GM12878 (cell line): ENCODE measurements at places on chromosomes 3 and 15.

DNA sequence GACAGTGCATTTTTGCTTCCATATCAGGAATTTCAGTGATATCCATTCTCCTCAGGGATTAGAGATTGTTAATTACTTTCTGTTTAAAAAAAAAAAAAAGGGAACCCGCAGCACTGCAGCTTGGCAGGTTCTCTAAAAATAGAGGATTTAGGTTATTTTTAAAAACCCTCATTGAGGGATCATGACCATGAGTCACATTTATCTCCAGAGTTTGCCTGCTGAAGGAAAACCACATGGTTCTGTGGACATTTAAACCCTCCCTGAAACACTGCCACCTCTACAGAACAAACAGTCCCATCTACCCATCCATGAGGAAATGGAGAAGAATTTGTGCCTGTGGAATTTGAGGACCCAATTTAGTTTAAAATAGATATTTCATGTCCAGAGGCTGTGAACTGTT is 66.2 kb upstream of the UBE2E1 start:
- no peak for DNase-seq

DNA sequence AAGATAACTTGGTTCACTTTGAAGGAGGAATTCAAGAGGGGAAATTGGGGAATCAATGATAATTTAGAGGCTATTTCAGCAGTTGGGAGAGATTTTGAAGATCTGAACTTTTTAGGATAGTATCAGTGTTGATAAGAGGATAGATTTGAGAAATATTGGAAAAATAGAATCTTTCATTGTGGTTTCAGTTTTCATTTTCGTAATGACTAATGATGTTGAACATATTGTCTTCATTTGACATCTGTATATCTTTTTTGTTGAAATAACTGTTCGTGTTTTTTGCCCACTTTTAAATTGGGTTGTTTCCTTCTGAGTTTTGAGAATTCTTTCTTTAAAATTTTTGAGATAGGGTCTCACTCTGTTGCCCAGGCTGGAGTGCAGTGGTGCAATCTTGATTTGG is 21.1 kb downstream of the ECT2 start:
- no peak for DNase-seq

DNA sequence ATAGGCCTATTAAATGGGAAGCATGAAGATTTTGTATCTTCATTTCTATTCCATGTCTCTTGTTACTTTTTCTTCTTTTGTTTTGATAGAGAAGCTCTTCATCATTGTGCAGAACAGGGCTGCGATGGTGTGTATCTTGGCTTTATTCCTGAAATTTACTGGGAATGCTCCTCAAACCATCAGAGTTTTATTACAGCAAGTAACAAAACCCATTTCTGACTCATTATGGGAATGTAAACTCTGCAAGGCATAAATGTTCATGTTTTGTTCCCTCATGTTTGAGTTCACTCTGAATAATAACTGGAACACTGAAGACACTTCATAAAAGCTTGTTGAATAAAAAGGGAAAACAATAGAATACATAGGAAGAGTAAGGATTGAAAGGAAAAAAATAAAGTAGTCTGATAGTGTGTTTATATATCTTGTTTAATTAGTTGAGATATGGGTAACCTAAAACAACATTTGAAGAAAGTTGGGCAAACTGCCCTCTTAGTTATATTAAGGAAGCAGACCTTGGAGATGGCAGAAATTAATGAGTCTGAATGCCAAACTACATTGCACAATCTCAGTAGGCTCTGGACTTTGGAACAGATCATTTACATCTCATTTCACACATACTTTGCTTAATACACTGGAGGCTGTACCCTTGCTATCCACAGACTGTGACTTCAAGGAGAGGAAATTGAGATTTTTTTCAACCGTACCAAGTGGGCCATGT is 521.5 kb downstream of the GRM7 start:
- DNase-seq, result no peak

DNA sequence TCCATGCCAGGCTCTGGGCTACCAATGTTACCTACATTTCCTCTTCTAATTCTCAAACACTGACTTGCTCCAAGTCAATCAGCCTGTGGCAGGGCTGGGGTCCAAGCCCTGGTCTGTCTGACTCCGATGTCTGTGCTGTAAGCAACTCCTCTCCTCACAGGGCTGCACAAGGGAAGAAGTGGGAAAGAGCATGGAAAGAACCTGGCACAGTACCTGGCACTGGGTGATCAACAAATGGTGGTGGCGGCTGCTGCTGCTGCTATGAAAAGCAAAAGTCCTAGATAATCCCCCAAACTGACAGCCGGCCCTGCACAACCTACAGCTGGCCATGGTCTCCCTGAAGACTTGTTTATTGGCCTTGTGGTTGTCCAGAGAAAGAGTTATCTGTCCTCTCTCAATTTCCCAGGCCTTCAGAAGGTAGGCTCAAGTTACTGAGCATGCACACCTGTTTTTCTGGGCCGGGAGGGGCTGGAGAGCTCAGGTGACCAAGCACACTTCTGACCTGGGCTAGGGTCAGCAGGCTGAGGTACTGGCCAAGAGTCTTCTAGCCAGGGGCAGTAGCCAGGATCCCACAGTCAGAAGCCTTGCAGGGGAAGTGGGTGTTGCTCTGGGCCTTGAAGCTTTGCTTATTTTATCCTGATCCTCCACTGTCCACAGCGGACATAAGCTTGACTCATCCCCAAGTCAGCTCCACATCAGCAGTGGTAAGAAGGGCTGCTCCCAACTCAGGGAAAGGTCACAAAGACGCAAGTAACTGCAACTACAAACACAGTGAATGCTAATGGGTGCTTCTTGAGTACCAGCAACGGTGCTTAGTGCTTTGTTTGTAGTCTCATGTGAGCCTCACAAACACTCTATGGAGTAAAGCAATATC is 35.3 kb upstream of the KY start:
- DNase-seq, result no peak

- no peak for DNase-seq
These were observed 15.1 kb downstream of the XXYLT1 start for GRCh38 chr3:195255571-195256501.

GRCh38 chr15:48643206-48643605 is 2.3 kb downstream of the FBN1 start:
- no peak for DNase-seq

- DNase-seq, result no peak
These were observed 39.6 kb upstream of the TBC1D23 start for GRCh38 chr3:100221159-100221558.

- no peak for DNase-seq
These were observed 104.4 kb upstream of the UBE3A start for GRCh38 chr15:25543196-25543595.

- no peak for DNase-seq
These were observed 113.2 kb upstream of the NLGN1 start for GRCh38 chr3:173284301-173284700.

- no peak for DNase-seq
These were observed 29.5 kb upstream of the ULK4 start for GRCh38 chr3:41991437-41991836.

GRCh38 chr3:62574266-62574898 is 201.0 kb upstream of the FEZF2 start:
- DNase-seq, result no peak

GRCh38 chr15:60396560-60396957 is 1.2 kb downstream of the ANXA2 start:
- no peak for DNase-seq

- DNase-seq, result no peak
These were observed 1134.8 kb downstream of the ROBO1 start for GRCh38 chr3:78632925-78633553.

DNA sequence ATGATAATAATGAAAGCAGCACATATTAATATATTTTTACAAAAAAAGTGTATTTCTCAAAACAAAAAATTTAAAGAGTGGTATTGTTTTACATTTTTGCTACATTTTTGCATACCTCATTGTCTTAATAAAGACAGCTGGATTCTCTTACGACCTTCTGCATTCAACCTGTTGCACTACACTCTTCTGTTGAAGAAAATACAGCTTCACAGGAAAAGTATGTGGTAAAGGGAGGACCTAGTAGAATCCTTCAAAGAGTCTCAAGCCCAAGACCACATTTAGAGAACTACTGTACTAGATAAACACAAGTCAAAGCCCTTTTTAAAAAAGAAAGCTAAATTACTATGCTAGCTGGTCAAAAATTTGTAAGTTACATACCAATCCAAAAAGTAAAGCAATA is 7.9 kb downstream of the ZNF280D start:
- DNase-seq, result no peak

DNA sequence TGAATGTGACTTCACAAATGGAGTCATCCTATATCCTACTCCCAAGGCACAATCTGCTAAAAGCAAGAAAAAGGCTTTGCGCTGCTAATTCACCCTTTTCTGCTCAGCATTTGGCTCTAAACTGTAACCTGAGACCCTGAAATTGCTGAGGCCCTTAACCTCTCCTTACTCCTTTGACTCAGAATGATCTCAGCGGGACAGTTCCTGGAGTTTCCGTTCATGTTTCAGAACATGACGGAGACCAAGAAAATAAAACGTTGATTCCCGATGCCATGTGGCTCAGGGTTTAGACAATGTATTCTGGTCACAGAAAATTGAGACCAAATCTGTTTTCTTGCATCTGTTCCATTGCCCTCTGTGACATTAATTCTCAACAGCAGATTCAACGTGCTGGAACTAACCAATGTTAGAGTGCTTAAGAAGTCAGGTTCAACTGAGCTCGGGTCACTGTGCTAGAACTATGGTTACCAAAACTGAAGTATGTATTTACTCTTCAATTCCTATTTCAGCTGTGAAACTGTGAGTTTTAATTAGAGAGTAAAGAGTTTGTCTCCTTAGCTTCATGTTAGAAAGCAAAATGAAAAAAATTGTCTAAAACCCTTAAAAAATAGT is 45.4 kb upstream of the TMC3 start:
- no peak for DNase-seq

DNA sequence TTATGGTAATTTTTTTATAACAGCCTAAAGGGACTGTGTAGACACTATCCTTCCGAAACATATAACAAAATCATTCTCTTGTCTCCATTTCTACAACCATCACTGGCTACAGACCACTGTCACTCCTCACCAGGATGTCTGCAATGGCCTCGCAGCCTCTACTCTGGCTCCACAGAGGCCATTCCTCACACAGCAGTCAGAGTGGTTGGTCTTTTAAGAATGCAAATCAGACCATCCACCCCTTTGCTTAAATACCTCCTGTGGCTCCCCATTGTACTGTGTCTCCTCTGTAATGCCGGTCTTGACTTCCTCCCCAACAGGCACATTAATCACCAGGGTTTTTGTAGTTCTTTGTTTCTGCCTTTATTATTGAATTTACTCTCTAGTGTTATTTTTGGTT is 344.8 kb downstream of the ERC2 start:
- DNase-seq, result no peak

DNA sequence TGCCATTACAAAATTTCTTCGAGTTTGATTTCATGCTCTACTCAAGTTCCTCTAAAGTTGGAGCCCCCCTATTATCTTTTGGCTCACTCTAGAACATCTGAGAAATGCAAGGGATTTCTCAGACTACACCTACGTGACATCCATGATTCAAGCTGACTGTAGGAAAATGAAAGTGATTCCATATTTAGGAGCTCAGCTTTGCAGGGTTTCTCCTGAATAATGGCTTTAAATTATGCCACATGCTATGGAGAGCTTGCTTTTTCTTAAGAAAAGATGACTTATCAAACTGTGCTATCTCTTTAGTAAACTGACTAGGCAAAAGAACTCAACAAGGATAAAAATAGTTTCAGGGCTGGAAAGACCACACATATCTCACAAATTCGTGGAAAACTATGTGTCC is 292.1 kb downstream of the LSAMP start:
- DNase-seq, result no peak
